ENCODE measurements at places on chromosomes 7 and 10. TPM values are rescaled to one million over a fixed set of nuclear protein-coding genes. Genes with fewer than 3 reads are reported as not detected.
A peak's percentile ranks its signal among the peaks of the same experiment; 100 is the strongest.

ATOH7 gene
- not detected for total RNA-seq

- no peak for ATAC-seq
- no peaks in the 10 kb centered on the region for H3K27me3 ChIP-seq
- no peaks in the 10 kb centered on the region for H3K36me3 ChIP-seq
- H3K27ac ChIP-seq = no peak overlapping the region
- no peak overlapping the region for H3K4me3 ChIP-seq
Measured at GRCh38 chr10:56633876-56634452, 272.9 kb upstream of the ZWINT start.

DNA sequence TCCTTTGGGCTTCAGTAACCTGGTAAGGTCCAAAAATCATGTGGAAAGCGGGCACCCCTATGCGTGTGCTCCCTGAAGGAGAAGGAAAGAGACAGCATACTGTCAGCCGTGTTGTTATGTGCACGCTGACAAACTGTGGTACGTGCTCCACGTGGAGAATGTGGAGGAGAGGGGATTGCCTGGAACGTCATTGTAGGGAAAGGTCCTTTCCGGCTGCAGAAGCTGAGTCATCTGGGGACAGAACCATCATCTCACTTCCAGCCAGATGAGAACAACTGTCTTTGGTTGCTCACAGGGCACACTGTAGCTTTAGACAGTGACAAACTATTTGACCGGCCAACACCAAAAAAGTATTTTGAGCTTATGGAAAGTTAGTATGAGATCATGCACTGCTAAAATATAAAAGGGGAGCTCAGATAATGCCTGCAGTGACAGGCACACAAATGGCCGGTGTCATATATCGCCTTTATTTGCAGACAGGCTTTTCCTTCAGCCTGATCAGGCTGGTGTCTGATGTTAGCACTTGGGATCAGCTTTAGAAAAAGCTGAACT, 38.8 kb upstream of the GRB10 start:
- H3K4me1 ChIP-seq = peaks cover 1% of the 10 kb centered on the region
- H3K36me3 ChIP-seq = no peaks in the 10 kb centered on the region
- peaks cover 3% of the 10 kb centered on the region for H3K27me3 ChIP-seq
- no peak overlapping the region for H3K4me3 ChIP-seq

DNA sequence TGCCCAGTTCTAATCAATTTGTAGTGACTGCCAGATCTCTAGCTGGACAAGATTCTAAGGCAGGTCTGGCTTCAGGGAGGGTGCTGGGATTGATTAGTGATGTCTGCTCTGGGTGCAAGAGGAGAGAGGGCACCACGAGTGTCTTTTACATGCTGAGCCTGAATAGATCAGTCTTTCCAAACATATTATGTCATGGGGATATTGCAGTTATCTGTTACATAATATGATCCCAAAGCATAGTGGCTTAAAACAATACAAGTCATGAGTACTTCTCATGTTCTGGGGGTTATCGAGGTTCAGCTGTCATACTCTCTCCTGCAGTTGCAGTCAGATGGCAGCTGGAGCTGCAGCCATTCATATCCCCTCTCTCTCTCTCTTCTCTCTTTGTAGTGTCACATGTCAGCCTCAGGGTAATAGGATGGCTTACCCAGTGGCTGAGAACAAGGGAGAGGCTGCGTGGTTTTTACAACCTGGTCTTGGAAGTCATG, 26.0 kb downstream of the SLC29A3 start:
- no peak for ATAC-seq
- H3K36me3 ChIP-seq = no peaks in the 10 kb centered on the region
- H3K27me3 ChIP-seq = no peaks in the 10 kb centered on the region
- no peaks in the 10 kb centered on the region for H3K4me1 ChIP-seq
- no peak overlapping the region for H3K27ac ChIP-seq

FAM25C gene
- not detected for total RNA-seq

DNA sequence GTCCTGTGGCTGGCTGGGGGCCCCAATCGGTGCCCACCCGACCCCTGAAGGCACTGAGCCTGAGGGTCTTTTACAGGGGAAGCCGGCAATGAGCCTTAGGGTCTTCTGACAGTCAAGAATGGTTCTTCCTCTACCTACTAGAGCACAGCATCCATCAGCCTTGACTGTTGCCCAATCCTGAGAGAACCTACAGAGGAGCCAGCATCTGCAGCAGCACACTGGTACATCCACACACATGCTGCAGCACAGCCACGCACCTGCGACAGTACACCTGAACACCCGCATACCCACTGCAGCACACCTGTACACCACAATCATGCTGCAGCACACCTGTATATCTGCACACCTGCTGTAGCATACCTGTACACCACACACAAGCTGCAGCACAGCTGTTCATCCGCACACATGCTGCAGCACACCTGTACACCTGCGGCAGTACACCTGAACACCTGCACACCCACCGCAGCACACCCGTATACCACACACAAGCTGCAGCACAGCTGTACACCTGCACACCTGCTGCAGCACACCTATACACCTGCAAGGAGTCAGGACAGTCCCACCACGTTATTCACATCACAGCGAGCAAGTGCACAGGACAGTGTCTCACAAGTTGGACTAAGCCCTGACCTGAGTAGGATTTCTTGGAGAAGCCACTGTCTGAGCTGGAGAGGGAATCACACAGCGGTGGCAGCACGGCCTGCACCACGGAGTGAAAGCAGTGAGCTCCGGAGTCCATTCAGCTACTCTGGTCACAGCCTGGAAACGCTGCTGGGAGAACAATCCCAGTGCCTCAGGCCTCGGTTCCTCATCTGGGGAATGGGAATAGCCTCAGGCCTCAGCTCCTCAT, 56.4 kb downstream of the VIPR2 start:
- no peak for ATAC-seq
- H3K36me3 ChIP-seq = no peaks in the 10 kb centered on the region
- no peak overlapping the region for H3K4me3 ChIP-seq

GRCh38 chr10:77614778-77615625, 22.6 kb downstream of the KCNMA1 start:
- no peaks in the 10 kb centered on the region for H3K36me3 ChIP-seq
- no peak for ATAC-seq

GRCh38 chr7:78905436-78905835, 548.0 kb downstream of the MAGI2 start:
- no peak for ATAC-seq
- H3K4me1 ChIP-seq = no peaks in the 10 kb centered on the region
- H3K27me3 ChIP-seq = no peaks in the 10 kb centered on the region
- no peak overlapping the region for H3K27ac ChIP-seq
- no peak overlapping the region for H3K4me3 ChIP-seq
- H3K36me3 ChIP-seq = no peaks in the 10 kb centered on the region

GRCh38 chr10:85682621-85683020, 684.0 kb downstream of the GRID1 start:
- no peak for ATAC-seq
- no peaks in the 10 kb centered on the region for H3K4me1 ChIP-seq
- H3K4me3 ChIP-seq = no peak overlapping the region
- H3K36me3 ChIP-seq = no peaks in the 10 kb centered on the region

NPS gene
- total RNA-seq = not detected

DNA sequence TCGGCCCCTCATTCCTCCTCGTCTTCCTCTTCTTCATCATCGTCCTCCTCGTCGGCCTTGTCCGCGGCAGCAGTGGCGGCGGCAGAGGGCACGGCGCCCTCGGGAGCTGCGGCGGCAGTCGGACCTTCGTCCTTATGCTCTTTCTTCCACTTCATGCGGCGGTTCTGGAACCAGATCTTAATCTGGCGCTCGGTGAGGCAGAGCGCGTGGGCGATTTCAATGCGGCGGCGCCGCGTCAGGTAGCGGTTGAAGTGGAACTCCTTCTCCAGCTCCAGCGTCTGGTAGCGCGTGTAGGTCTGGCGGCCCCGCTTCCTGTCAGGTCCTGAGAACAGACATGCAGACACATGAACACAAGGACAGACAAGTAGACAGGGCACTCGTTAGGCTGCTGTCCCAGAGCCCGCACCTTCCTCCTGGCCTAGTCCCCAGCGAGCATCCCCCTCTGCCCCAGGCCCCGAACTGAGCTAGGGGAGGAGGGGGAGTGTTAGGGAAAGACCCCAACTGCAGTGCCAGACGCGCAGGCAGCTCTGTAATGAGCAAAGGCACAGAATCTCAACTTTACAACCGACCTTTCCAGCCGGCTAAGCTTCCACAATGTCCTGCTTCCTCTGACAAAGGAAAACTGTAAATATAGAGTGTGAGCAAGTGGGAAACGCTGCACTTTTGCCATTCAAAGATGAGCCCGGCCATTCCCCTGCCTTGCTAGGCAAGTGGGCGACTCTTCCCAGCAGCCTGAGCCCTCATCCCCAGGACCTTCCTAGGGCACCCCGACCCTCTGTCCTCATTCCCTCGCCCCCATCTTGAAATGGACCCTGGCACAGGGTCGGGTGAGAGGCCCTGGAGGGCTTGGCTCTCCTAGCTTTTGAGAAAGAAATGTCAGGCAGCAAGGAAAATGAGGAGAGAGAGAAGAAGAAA, 1.3 kb downstream of the HOXA7 start:
- peaks cover 70% of the 10 kb centered on the region for H3K27me3 ChIP-seq
- H3K4me3 ChIP-seq = peak overlapping the region; percentile 72
- H3K27ac ChIP-seq = no peak overlapping the region
- peaks cover 16% of the 10 kb centered on the region for H3K36me3 ChIP-seq

NAMPT gene
- total RNA-seq = 296 TPM

DNA sequence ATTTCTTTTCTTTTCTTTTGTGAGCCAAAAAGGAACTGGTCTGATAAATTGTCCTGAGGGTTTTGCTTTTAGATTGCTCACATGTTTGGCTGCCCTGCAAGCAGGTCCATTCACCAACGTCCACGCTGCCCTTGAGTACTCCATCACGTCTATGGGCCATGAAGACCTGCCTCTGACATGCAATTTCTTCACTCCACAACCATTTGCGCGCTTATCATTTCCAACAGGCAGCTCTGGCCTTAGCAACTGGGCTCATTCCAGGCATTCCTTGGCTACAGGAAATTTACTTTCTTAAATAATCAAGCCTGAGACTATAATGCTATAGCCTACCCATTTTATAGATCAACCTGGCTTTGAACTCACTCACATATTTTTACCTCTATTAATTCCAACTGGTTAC, 408.3 kb upstream of the C7orf33 start:
- no peak for ATAC-seq
- peaks cover 18% of the 10 kb centered on the region for H3K27me3 ChIP-seq
- no peak overlapping the region for H3K4me3 ChIP-seq
- H3K27ac ChIP-seq = no peak overlapping the region

GRCh38 chr7:127578036-127578684, 7.2 kb downstream of the GCC1 start:
- H3K36me3 ChIP-seq = peaks cover 48% of the 10 kb centered on the region
- peaks cover 27% of the 10 kb centered on the region for H3K4me1 ChIP-seq
- no peak overlapping the region for H3K4me3 ChIP-seq
- ATAC-seq = no peak
- H3K27ac ChIP-seq = peak overlapping the region; percentile 42

GRCh38 chr7:40221836-40222235, 87.0 kb downstream of the SUGCT start:
- no peak for ATAC-seq
- H3K27ac ChIP-seq = no peak overlapping the region
- no peak overlapping the region for H3K4me3 ChIP-seq
- no peaks in the 10 kb centered on the region for H3K36me3 ChIP-seq

- H3K4me3 ChIP-seq = no peak overlapping the region
- H3K27me3 ChIP-seq = peaks cover 33% of the 10 kb centered on the region
- no peak overlapping the region for H3K27ac ChIP-seq
- ATAC-seq = no peak
Measured at GRCh38 chr10:15863733-15864132, 3.4 kb upstream of the MINDY3 start.

DNA sequence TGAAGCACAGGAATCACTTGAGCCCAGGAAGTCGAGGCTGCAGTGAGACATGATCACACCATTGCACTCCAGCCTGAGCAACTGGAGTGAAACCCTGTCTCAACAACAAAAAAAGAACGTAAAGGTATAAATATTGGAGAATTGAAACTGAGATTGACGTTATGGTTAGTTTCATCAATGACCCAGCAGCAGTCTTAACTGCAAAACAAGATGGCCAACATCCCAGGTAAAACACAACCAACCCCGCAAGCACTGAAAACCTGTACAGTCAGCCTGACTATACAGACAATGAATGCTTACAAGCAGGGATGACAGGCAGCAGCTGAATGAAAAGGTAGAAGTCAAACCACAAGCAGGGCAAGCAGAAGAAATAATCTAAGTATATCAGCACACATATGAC, 34.7 kb downstream of the WAPL start:
- H3K27me3 ChIP-seq = no peaks in the 10 kb centered on the region
- ATAC-seq = peak; percentile 75
- H3K36me3 ChIP-seq = peaks cover 86% of the 10 kb centered on the region

ACBD7 gene
- total RNA-seq = 1.5 TPM

DNA sequence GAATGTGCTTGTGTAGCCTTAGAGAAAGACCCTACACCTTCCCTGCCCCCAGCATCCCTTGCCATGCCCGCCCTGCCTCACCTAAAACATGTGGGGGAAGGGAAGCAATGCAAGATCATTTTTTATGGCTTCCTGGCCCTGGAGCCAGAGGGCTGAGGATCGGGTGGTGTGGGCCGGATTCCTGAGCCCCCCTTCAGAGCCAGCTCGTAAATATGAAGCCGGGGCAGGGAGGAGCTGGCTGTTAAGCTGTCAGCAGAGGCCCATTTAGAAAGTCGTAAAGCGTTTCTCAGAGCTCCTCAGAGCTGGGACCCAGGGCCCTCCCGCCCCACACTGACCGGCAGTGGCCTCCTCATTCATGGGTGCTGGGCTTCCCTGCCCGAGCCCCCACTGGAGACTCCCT, 23.9 kb downstream of the UNC5B start:
- no peak for ATAC-seq
- H3K27me3 ChIP-seq = peaks cover 7% of the 10 kb centered on the region
- H3K36me3 ChIP-seq = no peaks in the 10 kb centered on the region
- no peak overlapping the region for H3K4me3 ChIP-seq
- no peak overlapping the region for H3K27ac ChIP-seq

DNA sequence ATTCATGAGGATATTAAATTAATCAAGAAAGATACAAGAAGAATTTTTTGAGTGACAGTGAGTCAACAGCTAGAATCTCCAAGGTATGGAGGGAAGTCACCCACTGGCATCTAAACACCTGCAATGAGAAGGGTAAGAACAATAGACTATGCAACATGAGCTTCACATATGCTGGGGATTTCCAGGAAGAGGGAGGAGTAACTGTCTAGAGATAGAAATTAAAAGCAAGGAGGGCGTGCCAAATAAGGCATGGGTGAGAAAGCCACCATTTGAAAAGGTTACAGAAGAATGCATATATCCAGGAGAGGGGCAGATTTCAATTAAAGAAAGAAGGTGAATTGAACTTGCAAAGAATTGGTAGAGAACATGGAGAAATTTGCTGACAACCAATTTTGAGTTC, 365.7 kb downstream of the GPR37 start:
- H3K36me3 ChIP-seq = no peaks in the 10 kb centered on the region
- no peak for ATAC-seq
- no peak overlapping the region for H3K27ac ChIP-seq
- no peaks in the 10 kb centered on the region for H3K4me1 ChIP-seq
- no peaks in the 10 kb centered on the region for H3K27me3 ChIP-seq
- H3K4me3 ChIP-seq = no peak overlapping the region
